ENCODE measurements at places on chromosomes 1 and 21.

- no peak for DNase-seq
These were observed 70.5 kb upstream of the GADD45A start for GRCh38 chr1:67614511-67614934.

DNA sequence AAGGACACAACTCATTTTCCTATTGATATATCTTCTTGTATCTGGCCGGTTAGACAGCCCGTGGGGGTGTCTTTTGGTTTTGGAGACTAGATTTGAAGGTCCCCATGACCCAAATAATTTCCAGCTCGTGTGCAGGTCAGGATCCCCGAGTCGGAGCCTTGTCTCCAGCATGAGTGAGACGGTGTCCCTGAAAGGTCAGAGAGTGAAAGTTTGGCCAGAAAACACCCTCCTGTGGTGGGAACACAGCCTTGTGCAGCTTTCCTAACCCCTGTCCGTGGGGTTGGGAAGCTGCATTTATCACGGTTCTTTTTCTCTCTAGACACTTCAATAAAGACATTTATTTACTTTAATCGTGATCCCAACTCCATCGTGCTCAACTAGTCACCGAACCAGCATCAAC is 17.6 kb downstream of the COQ8A start:
- no peak for DNase-seq

DNA sequence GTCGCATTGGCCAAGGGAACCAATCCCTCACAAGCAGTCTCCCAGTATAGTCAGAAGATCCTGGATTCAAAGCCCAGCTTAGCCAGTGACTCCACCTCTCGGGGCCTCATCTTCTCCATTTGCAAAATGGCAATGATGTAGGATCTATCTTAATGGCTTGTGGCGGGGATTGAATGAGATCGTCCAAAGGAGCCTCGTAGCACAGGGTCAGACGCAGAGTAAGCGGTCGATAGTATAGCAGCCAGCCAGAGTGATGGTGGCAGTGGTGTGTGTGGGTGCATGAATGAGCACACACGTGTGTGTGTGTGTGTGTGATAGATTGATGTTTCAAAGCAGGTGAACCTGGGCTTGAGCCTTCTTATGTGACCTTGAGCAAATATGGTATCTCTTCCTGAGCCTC is 79.8 kb upstream of the WNT4 start:
- DNase-seq, result no peak

- DNase-seq, result no peak
These were observed 54.0 kb downstream of the PIK3CD start for GRCh38 chr1:9705337-9706093.

DNA sequence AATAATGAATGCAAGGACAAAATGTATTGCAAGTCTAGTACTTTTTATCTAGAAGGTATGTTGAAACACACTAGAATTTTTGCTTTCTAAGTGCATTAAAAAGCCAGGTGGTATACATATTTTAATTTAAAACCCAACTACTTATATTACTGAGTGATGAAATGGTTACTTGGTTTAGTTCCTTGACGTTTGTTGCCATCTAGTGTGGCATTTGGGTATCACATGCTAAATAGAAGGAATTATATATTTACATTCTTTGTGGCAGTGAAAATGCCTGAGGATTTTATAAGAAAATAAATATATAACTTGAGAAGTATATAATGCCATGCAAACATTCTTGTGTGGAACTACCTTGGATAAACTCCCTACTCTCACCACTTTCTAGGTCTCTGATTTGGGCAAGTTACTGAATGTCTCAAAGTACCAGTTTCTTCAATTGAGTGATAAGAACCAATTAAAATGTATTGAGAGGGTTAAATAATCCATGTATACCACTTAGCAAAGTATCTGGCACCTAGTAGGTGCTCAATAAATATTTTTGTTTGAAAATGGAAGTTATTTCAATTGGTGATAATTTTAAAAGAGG is 69.6 kb downstream of the SDCCAG8 start:
- no peak for DNase-seq

DNA sequence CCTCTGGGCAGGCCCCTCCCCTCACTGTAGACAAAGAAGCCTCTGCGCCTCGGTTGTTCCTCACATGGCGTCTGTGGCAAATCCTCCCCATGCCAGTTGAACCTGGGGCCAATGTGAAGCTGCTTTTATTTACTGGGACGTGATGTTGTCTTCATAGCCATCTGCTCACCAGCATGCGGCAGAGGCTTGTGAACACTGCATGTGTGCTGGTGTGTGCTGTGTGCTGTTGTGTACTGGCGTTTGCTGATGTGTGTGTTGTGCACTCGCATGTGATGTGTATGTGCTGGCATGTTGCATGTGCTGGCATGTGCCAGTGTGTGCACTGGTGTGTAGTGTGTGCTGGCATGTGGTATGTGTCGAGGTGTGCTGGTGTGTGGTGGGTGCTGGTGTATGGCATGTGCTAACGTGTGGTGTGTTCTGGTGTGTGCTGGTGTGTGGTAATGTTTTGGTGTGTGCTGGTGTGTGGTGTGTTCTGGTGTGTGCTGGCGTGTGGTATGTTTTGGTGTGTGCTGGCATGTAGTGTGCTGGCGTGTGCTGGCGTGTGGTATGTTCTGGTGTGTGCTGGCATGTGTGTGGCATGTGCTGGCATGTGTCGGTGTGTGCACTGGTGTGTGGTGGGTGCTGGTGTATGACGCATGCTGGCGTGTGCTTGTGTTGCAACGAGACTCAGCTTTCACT is 37.2 kb upstream of the TRAPPC10 start:
- DNase-seq, result no peak

DNA sequence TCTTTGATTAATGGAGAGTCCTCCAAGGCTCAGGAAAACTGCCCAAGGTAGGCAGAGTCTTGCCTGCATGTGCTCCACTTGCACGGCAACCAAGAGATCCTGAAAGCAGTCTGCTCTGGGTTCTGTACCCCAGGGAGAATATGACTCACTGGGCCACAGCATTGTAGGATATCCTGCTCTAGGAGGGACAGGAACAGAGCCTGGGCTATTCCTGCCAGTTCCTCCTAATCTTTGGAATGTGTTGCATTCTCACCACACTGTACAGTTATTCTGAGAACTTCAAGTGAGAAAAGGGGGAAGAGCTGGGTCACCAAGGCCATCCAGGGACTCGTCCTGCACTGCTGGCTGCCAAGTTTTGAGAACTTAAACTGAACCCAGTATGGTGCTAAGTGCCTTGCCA is 278.5 kb downstream of the MATN1 start:
- DNase-seq, result no peak

GRCh38 chr1:167909691-167910180 is 4.2 kb downstream of the ADCY10 start:
- DNase-seq, result no peak

DNA sequence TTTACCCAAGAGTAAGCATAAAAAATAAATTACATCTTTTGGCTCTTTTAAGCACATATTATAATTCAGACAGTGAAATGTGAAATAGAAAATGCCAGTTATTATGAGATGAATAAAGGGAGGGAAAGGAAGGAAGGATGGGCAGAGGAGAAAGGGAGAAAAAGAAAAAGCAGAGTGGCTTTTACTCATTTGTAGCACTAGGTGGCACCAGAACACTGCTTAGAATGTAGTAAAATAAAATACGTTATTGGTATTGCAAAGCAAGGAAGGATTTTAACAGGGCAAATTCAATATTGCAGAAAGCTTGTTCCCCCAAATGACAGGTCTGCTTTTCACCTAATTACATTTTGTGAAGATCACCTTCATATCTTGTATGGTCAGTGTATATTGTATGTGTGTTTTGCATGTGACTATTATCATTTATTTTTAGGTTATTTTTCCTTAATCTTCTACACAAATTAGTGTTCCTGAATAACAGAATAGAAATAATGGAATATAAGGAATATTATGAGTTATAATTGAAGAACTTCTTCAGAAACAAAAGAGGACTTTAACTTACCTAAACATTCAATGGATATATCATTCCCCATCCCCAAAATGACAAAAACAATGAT is 9.1 kb upstream of the PCNX2 start:
- DNase-seq, result no peak

DNA sequence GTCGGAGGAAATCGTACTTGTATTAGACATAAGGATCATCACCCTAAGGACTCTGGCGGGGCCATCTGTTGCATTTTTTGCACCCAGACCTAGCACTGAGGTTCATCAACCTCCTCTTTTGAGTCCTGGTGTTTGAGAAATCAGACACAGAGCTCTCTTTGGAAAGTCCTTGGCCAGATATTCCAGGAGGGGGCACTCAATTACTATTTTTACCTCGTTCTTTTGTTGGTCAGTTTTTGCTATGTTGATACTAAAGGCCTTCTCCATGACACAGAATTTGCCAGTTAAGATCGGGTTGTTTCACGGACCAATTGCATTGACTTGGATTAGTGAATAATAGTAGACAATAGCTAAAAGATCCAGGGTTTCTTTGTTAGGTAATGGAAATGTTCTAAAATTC is 711.2 kb downstream of the KCNT2 start:
- no peak for DNase-seq

GRCh38 chr1:228944296-228944695 is 209.0 kb downstream of the RHOU start:
- DNase-seq, result no peak

All from activated T-cell treated with anti-CD3 and anti-CD28 coated beads for 48 hours (primary cell).